Body of pancreas (tissue), 4 donors: ENCODE measurements at places on chromosomes 11 and 22. TPM values are rescaled to one million over a fixed set of nuclear protein-coding genes. Genes with fewer than 3 reads are reported as not detected.

GRCh38 chr22:26471522-26471921 is 12.1 kb downstream of the HPS4 start:
- no peak for DNase-seq

The HTR3B gene
- not detected for total RNA-seq

GRCh38 chr11:27934830-27935145 is 173.2 kb downstream of the KIF18A start:
- no peak for DNase-seq

The TRIM48 gene
- total RNA-seq, result not detected

- DNase-seq, result no peak
Measured at GRCh38 chr22:37638391-37639069, 939 bp upstream of the SH3BP1 start.

The P4HA3 gene
- not detected for total RNA-seq

DNA sequence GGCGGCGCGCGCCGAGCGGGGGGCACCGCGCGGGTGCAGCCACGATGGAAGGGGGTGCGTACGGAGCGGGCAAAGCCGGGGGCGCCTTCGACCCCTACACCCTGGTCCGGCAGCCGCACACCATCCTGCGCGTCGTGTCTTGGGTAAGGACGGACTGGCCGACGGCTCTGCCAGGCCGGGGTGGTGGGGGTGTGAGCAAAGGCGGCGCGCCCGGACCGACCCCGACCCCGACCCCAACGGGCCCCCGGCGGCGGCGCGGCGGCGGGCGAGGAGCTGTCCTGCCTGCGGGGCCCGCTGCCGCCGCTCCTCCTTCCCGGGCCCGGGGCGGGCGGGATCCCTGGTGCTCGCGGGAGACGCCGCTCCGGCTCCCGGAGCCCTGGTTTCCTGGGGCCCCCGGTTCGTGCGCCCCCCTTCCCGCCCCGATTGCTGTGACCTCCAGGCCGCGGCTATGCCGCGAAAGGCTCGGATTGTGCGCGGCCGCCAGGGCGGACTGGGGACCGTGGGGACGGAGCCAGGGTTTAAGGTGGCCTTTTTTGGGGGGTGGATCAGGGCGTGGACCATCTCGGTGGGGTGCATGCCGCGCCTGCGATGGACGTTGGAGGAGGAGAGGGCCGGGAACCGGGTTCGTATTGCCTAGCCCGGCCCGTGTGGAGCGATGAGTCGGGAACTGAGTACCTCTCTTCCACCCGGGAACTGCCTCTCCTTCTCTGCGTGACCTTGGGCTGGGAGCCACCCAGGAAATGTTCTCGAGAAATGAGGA is at the start of gene SYNGR1:
Gene SYNGR1, plus strand, starts transcription at position 25 of the 760 bp plus-strand sequence. Its CDS starts 20 bp downstream, at position 45.
- DNase-seq, result peak; percentile 46

DNA sequence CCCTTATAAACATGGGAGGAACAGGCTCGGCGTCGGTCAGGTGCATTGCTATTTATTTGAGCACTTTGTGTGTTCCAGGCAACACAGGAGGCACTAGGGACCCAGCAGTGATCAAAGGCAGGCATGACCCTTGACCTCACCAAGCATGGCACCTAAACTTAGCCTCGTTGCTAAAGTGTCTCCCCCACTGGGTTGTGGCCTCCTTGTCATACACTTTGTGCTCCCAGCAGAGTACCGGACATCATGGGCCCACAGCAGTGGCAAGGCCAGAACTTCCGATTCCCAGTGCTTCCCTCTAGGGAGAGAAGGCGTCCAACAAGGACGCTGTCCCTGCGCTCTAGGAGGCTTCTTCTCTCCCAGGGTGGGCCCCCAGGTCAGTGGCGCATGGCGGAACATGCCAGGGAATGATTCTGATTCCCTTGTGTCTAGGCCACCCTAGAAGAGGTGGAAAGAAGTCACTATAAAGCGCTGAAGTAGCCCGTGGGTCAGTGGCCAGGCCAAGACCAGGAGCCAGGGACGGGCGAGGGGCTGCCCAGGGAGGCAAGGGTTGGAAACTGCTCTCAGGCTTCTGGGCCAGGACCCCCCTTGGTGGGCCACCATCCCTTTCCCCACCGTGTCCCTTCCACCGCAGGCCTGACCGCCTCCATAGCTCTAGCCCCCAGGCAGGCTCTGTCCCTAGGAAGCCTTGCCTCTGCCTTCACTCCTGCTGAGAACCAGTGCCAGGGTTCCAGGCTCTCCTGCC is 19.7 kb downstream of the TOM1 start:
- DNase-seq, result no peak

The DTX4 gene
- total RNA-seq, result 10.4 TPM

The SEC14L6 gene
- total RNA-seq, result 0.99 TPM

The FADS2 gene
- total RNA-seq, result 4.4 TPM

- DNase-seq, result no peak
Measured at GRCh38 chr11:105432241-105432995, 177.5 kb upstream of the GRIA4 start.

- no peak for DNase-seq
Measured at GRCh38 chr11:19614370-19614940, 98.2 kb upstream of the NAV2 start.

GRCh38 chr11:13119941-13120520 is 110.9 kb downstream of the RASSF10 start:
- no peak for DNase-seq

GRCh38 chr11:14641801-14642200 is 1.8 kb upstream of the PDE3B start:
- no peak for DNase-seq

DNA sequence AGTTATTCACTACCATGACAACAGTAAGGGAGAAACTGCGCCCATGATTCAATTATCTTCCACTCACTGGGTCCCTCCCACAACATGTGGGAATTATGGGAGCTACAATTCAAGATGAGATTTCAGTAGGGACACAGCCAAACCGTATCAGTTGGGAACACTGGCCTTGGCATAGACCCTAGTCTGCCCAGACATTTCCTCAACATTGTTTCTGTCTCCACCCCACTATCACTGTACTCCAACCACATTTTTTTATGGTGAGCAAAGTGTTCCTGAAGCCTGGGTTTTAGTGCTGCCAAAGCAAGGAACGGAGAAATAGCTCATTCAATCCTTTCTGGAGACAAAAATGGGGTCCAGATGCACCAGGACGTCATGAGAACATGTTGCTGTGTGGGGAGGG is 122.6 kb upstream of the CCDC179 start:
- no peak for DNase-seq

DNA sequence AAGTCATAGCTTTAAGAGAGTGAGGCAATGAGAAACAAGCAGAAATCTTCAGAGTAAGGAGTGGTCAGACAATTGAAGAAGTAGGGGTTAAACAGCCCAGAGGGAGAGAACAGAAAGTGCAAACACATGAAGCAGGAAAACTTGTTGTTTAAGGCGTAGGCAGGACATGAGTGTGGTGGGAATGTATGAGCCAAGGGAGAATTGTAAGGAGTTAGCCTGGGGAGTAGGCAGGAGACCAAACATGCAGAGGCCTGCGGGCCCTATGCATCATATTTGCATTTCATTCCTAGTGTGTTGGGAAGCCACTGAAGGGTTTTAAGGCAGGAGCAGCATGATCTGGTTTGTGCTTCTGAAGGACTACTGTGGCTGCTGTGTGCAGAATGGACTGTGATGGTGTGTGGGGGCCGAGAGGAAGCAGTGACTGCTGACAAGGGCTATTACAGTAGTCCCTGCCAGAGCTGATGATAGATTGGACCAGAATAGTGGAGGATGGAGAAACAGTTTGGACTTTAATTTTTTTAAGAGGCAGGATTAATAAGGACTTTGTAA is 179.9 kb upstream of the C11orf87 start:
- DNase-seq, result no peak

- DNase-seq, result no peak
Measured at GRCh38 chr11:33976495-33977199, 74.9 kb upstream of the CAPRIN1 start.

- DNase-seq, result no peak
Measured at GRCh38 chr11:95070471-95070870, 3.8 kb downstream of the SRSF8 start.

- DNase-seq, result no peak
Measured at GRCh38 chr22:28768701-28769393, 3.6 kb upstream of the CCDC117 start.

GRCh38 chr11:78902771-78903507 is 328.3 kb upstream of the NARS2 start:
- no peak for DNase-seq

The TMEM123 gene
- total RNA-seq, result 40.2 TPM

The GLB1L3 gene
- total RNA-seq, result 1.3 TPM

The CABP4 gene
- total RNA-seq, result 3.1 TPM

DNA sequence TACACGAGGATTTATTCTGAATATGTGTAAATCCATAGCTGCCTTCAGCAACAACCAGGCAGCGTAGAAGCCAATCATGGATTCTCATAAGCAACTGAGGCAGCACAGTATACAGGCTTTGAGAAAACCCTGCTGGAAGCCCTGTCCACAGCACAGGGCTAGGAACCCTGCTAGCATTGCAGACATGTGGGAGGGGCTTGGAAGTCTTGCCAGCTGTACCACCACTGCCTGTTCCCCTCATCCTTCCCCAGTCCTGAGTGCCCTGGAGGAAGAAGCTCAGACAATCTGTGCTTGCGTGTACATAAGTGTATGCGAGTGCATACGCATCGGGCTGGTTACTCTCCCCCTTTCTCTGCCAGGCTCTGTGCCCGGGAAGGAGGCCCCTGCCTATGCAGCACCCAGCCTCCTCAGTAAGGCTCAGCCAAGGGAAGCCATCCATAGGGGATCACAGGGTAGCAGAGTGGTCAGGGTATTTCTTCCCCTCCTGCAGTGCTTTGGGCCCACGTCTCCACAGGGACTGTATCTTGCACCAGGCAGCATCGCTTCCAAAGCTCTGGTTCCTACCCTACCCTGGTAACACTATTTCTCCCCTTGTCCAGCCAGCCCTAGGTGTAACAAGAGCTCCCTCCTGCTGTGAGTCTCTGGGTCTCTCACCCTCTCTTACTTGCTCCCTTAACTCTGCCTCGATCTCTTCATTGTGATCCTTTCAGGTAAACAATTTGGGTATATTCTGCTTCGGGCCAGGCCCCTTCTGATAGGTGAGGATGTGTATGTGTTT is 90.5 kb downstream of the GALNT18 start:
- no peak for DNase-seq

The ACCSL gene
- not detected for total RNA-seq

The PKNOX2 gene
- total RNA-seq, result 4.9 TPM

DNA sequence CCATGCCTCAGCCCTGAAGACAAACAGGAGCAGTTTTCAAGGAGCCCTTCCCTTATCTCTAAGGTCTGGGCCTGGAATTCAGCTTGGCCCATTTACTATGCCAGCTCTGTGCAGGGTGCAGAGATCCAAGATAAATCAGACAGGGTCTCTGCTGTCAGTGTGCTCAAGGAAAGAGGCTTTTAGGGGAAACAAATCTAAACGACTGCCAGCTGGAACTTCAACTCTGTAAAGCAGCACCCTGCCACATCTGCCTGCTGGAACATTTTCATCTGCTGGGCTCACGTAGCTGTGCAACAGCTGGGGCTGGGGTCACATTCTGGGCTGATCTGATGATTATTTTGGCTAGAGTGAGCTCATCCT is 19.8 kb upstream of the EHF start:
- peak; percentile 31 for DNase-seq

The C11orf16 gene
- total RNA-seq, result not detected

The ETS1 gene
- total RNA-seq, result 20.0 TPM

The SYTL2 gene
- 28.3 TPM for total RNA-seq

DNA sequence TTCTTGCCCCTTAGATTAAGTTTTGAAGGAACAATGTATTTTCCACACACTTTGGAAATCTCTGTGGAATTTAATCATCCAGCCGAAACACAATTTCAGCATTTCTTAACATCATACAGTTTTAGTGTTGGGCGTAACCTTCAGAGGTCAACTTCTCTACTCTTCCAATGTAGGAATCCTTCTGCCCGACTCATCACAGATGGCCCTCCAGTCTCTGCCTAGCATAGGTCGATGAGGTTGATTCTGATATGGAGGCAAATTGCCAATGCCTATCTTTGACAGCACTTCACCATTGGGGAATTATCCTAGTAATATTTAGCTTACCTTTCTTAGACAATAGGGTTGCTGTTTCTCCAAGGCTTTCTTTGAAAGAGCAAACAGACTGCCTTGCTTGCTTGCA is 175.7 kb upstream of the TTC12 start:
- DNase-seq, result no peak

DNA sequence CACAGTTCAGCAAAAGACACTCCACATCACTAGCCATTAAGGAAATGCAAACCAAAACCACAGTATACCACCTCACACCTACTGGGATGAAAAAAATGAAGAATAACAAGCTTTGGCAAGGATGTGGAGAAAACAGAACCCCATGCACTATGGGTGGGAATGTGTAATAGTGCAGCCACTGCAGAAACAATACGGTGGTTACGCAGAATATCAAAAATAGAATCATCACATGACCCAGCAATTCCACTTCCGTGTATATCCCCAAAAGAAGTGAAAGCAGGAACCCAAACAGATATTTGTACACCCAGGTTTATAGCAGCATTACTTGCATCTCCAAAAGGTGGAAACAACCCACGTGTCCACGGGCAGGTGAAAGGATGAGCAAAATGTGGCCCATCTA is 20.8 kb downstream of the CARS1 start:
- DNase-seq, result no peak

GRCh38 chr11:36254713-36255112 is 34.5 kb downstream of the COMMD9 start:
- DNase-seq, result no peak

DNA sequence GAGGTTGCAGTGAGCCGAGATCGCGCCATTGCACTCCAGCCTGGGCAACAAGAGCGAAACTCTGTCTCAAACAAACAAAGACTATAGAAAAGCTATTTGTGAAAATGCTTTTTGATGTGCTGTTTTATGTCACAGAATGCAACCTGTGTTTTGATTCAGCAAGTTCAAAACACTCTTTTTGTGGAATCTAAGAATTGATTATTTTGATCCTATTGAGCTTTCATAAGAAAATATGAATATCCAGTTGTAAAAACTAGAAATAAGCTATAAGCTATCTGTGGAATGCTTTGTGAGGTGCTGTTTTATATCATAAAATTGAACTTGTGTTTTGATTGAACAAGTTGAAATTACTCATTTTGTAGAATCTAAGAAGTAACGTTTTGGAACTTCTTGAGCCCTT is 110.7 kb upstream of the VPREB1 start:
- no peak for DNase-seq

DNA sequence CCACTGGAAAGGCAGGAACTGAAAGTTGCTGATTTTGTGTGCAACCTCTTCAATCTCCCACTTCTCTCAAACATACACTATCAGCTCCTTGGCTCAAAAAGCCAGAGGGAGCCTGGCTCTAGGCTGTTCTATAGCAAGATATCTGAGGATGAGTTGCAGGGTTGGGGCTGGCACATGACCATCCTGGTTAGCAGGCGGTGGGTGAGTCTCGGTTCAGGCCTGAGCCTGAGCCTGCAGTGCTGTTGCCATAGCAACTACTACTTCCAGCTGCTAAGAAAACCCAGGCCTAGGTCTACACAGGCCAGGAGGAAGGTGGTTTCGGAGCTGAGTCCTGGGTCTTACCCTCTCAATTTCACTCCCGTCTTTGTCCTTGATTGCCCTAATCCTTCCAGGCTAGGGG is 39.0 kb downstream of the CWC15 start:
- no peak for DNase-seq
